Stimulated activated CD4-positive, alpha-beta T cell treated with anti-CD3 and anti-CD28 coated beads, TNF-alpha, amount 100 ng/mL, for 4 hours (primary cell): ENCODE measurements at places on chromosomes 6 and 20.

GRCh38 chr6:3259491-3259958 is 778 bp downstream of the PSMG4 start:
- no peak for DNase-seq

DNA sequence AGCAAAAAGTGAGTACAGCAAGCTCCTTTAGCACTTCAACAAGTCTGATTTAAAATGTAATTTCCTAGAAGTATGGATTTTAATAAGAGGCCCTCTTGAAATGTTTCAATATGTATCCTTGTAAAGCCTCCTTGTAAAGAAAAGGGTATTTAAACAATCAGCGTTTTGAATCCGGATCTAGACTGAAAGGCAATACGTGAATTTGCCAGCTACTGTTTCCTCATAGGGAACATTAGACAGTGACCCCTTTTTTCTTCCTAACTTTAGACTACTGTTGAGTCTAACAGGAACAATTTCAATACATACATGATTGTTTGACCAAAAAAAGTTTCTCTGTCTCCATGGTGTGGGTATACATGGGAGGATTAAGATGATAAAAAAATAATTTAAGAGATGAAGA is 395.0 kb downstream of the TFAP2A start:
- no peak for DNase-seq

DNA sequence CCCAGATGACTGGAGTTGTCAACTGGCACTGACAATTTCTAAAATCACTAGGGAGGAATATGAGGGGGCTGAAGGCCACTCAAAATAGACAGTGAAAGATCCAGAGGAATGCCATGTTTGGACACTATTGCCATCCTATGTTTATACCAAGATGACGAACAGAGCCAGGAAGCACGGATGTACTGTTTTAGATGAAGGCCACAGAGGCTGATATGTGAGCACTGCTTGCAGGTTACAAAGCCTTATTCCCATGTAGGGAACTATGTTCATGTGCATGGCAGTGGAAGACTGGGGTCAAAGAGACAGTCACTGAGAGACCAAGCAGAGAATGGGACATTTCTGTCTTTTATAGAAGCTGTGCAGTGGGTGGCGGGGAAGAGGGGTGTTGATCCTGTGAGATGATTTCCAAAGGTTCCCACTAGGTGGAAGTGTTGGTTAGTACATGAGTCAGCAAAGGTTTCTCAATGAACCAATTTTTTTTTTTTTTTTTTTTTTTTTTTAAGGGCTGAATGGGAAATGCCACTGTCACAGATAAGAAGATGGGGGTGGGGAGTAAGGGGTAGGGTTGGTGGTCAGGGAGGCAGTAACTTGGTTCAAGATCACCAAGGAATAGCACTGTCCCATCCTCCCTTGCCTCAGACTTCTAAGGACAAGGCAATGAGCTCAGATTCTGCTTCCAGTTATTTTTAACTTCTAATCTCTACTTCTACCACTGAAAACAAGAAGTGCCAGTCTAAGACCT is 46.7 kb upstream of the MOCS1 start:
- DNase-seq: no peak

- no peak for DNase-seq
Observed at GRCh38 chr20:40144581-40144980, 544.5 kb downstream of the MAFB start.
